ENCODE measurements at places on chromosomes 5 and 9. TPM values are rescaled to one million over a fixed set of nuclear protein-coding genes. Genes with fewer than 3 reads are reported as not detected.

DNA sequence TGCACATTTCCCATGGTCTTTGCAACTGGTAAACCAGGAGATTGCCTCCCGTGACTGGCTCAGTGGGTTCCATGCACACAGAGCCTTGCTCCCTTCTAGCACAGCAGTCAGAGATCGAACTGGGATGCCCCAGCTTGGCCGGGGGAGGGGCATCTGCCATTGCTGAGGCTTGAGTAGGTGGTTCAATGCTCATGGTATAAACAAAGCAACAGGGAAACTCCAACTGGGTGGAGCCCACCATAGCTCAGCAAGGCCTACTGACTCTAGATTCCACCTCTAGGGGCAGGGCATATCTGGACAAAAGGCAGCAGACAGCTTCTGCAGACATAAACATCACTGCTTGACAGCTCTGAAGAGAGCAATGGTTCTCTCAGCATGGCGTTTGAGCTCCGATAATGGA, 67.0 kb upstream of the PPP1R2B start:
- no peak for DNase-seq

- DNase-seq: no peak
Observed at GRCh38 chr5:158802941-158803341, 296.8 kb downstream of the EBF1 start.

GRCh38 chr5:134258896-134259295, 33.0 kb upstream of the PPP2CA start:
- no peak for DNase-seq

DNA sequence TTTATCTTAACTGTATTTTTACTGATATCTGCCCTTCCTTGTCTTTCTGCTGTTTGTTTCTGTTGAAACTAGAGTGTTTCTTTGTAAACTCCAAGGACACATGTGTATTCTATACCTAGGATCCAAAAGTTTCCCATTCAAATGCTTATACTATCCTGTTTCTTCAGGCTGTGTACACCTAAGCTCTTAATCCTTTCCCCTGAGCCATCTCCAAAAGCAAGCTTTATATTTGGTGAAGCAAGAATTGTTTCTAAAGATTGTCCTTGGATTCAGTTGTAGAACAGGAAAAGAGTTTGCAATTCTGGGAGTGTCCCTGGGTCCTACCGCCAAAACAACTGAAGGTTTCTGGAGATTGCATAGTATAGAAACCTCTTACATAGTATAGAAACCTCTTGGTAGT, 65.9 kb downstream of the CWC27 start:
- no peak for DNase-seq

DNA sequence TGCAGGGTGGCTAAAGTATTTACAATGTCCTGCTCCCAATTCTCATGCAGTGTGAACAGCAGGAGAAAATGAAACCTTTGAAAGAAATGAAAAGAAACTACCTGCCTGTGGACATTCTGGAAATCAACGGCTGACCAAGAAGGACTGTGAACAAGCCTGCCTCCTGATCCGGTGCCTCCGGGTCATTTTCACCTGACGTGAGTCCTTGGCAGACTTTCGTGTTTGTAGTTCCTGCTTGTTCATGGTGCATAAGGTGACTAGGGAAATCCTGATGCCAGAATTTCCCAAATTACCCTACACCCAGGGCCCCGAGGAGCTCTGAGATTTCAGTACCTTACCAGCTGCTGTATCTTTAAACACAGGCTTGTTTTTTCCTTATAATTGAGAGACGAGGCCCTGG, 317.5 kb downstream of the TLE1 start:
- DNase-seq: no peak

GRCh38 chr5:78612227-78613150, 36.1 kb downstream of the LHFPL2 start:
- no peak for DNase-seq

DNA sequence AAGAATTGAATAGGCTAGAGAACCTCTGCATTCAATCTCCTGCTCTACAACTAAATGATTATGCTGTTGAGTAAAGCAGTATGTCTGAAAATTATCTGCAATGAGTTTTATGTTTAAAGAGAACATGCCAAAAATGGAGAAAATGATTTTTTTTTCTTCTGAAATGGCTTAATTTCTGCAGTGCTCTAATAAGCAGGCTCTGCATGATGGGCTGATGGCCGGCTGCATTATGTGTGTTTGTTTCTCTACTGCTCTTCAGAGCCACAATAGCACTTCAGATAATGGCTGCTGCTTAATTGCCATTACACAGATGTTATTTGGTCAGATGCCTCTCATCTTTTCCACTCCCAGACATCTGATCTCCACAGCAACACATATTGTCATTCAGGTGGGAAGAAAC, 286.4 kb upstream of the DMAC1 start:
- DNase-seq: no peak

- no peak for DNase-seq
Observed at GRCh38 chr5:33037076-33037475, 326.0 kb downstream of the NPR3 start.

GRCh38 chr9:108356806-108357205, 499.0 kb downstream of the ACTL7B start:
- no peak for DNase-seq

GRCh38 chr5:71778678-71779276, 59.7 kb downstream of the CARTPT start:
- no peak for DNase-seq

DNA sequence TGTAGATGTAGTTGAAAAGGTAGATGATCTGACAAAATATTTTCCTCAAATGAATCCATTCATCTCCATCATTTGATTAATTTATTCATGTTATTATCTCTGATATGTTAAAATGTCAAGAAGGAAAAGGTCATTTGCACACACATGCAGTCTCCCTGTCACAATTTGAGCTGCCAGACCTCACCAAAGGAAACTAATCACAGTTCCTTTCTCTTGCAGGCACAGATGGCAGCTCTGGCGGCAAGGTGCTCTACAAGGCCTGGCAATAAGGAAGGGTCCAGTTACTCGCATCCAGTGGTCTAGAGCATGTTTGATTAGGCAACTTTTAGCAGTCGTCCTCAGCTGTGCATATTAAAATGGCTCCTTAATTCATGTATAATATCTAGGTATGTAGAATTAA, 120.1 kb downstream of the FEM1C start:
- DNase-seq: no peak

The SLC28A3 gene
- total RNA-seq: not detected

The PCDHGA12 gene
- not detected for total RNA-seq

The PCDHGC3 gene
- 0.35 TPM for total RNA-seq

The OBP2B gene
- total RNA-seq: not detected

The SUSD3 gene
- total RNA-seq: 68.7 TPM
